ENCODE measurements at places on chromosomes 3 and 15. TPM values are rescaled to one million over a fixed set of nuclear protein-coding genes. Genes with fewer than 3 reads are reported as not detected.

The CFAP91 gene
- 4.6 TPM for total RNA-seq

The FAN1 gene
- 13.1 TPM for total RNA-seq

DNA sequence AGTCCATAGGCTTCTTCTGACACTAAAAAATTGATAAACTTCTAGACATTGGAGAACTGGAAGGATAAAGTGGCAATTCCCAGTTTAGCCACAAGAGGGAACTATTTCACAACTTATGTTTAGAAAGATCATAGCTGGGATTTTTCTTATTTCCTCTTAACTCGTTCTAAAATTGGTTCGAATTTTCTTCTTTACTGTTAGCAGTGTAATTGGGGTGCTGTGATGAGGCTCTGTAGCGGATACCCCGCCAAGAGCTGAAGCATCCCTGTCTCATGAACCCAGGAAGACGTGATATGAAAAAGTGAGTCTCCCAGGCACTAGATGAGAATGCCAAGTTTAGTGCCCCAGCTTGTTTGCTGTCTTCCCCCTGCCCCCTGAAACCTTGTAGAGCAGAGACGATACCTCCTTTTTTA lies 85.1 kb downstream of the PDCD6IP start:
- no peak for DNase-seq

- no peak for DNase-seq
Measured at GRCh38 chr15:95215017-95215416, 983.7 kb downstream of the MCTP2 start.

All from omental fat pad (tissue), 4 donors.